ENCODE measurements at places on chromosomes 5 and 9.

DNA sequence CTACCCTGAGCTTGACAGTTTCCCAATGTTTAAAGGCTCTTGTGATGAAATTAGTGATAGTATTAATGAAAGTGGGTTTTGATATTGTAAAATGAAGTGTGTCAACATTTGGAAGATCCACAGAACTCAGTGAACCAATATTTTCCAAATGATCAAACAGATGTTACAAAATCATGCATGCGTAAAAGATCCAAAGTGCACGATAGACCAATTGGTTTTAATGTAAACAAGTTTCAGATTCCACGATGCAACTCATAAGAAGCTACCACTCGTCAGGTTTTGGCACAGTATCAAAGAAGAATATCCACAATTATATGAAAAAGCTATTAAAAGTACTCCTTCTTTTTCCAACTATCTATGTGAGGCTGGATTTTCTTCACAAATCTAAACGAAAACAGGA, 82.3 kb downstream of the SLC38A9 start:
- DNase-seq = no peak

DNA sequence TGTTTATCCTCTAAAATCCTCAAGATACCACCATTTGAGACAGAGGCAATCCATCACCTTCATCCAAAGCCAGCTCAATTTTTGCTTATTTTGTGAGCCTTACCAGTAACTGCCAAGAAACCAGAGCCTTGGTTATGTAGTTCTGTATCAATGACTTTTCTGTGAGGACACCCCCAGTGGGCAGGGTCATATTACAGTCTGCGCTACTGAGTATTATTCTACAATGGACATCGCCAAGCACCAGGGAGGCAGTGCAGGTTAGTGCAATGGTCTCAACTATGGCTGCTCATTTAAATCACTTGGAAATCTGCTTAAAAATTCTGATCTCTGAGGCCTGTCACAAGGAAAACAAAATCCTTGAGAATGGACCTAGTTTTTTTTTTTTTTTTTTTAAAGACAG, 90.5 kb upstream of the NIPAL4 start:
- no peak for DNase-seq

DNA sequence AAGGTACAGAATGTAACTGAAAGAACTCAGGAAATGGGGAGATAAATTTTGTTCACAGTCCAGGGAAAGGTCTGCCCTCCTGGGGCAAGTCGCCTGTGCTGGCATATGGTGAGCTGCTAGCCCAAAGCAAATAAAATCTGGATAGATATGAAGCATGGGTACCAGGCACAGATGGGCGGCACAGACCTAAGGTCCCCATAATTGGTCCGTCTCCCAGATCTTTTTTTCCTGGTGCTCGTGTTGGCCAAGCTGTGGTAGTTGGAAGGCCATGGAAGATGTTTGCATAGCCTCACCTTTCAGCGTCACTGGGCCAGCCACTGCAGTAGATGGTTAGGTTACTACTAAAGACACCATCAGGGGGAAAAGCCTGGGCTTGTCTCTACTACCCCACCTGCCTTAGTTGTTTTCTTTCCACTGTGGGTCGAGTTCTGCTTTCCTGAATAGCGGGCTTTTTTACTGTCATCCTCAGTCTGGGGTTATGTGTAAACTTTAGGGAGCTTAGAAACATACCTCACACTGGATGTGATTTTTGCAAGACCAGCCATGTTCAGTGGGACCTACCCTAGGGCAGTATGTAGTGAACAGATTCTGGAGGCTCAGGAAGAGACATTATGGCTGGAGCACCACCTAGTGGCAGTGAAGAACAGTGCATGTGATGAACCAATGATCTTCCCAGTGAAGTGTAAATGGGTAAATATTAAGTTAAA, 24.2 kb upstream of the GLRX start:
- DNase-seq = no peak

DNA sequence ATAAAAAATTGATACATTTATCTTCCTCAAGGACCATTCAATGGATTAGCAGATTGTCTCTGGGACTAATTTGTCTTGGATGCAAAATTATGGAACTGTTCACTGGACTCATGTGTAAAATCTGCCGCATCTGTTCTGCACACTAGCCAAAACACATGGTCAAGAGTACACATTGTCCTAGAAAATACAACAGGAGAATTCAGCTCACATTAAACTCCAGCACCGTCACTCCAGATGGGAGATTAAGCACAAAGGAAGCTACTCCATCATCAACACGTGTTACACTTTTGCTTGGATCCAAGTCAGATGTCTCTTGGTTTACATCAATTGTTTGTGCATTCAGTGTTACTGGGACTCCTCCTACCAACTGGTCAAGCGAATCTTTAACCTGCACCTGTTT, 28.8 kb downstream of the C5 start:
- DNase-seq = no peak

- DNase-seq = no peak
These were observed 388.8 kb downstream of the CDK5RAP2 start for GRCh38 chr9:120191141-120191540.

DNA sequence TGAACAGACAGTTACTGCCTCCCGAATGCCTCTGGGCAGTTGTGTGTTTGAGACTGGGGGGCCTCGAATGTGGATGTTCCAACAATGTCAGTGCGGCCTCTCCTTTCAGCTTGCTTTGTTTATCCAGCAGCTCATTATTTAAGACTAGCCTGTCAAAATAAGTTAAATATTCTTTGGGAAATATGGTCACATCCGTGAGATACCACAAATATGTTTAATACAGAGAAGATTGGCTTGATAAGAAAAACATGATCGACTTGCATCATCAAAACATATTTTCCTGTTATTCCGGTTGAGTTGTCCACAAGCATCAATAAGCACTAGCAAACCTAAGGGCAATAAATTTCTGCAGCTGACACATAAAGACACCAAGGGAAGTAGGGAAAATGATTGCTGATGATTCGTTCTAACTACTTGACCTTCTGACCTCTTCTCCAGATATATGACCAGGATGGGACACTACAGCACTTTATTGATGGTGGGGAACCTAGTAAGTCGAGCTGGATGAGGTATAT, 66.5 kb downstream of the PRDM6 start:
- no peak for DNase-seq

DNA sequence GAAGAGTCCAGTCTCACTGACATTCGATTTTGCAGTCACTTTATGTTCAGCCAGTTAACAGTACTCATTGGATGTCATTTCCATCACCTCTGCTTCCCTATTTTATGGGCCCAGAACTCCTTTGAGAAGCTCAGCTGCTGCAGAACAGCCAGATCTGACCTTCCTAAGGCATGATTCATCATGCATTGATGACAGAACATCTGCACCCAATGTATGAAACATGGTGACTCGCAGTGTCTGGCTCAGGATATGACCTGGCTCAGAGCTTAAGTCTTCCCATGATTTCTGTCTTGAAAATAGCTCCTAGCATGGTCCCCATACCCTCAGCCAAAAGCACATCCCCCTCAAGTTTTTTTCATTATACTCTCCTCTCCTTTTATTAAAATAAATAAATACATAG, 92.6 kb upstream of the TRIM32 start:
- DNase-seq = no peak

DNA sequence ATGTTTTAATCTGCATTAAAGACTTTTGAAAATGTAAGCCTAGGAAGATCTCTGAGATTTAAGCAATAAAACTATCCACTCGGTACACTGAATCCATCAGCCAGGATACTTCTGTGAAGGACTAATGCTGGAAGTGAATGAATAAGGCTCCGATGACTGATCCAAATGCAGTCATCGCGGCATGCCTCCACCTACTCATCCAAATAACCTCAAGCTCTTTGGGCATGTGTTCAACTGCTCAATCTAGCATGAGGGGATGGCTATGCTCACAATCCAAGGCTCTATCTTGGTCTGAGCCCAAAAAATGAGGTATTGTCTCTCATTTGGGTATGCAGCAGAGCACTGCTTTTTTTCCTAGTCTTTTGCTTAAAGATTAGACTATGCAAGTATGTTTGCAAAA, 19.2 kb downstream of the MARCHF3 start:
- no peak for DNase-seq

- DNase-seq = no peak
These were observed 32.8 kb upstream of the SEMA4D start for GRCh38 chr9:89530726-89531125.

GRCh38 chr9:134066526-134066912, 1.3 kb downstream of the BRD3 start:
- DNase-seq = peak; percentile 41

DNA sequence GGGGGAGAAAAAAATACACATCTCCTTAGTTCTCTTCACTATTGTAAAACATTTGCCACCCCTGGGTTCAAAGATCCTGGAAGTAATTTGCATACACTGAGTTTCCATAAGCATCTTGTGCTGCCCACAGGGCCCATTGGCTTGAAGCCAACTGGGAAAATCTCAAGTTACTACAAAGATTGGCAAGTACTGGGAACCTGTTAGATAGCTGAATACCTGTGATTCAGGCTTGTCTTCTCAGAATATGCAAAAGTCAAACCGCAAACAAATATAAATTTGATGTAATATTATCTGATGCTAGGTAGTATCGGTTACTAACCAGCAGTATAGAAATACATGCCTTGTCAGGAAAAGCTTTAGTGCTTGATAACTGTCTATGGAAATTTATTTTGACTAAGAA, 156.9 kb upstream of the FST start:
- no peak for DNase-seq
